ENCODE measurements at places on chromosomes 5 and 9.

DNA sequence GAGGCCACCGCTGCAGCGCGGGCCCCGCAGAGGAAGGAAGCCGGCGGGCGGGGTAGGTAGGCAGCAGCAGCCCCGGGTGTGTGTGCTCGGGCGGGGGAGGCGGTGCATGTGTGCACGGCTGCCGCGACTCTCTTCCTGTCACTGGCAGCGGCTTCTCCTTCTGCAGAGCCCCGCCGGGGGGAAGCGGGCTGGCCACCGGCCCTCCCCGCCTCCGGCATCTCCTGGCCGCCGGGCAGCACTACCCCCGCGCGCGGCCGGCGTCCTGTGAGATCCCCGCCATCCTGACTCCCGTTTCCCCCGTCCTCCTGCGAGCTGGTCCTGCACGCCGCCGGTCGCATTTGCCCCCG is 315 bp downstream of the PIK3R1 start:
- DNase-seq, result no peak

DNA sequence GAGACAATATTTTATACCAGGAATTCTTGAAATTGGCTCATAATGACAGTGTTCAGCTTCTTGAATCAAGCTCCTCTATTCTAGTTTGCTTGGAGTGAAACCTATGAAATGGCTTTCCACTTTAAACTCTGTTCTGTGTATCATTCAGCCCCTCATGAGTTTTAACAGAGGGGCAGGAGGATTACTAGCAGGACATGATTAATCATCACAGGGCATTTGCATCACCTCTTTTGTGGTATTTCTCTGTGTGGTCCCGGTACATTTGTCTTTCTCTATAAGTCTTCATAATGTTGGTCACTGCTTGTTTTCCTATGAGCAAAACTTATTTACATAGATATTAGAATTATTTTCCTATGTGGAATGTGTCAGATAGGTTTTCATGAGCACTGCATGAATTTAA is 21.2 kb downstream of the CAST start:
- DNase-seq, result peak; percentile 63

DNA sequence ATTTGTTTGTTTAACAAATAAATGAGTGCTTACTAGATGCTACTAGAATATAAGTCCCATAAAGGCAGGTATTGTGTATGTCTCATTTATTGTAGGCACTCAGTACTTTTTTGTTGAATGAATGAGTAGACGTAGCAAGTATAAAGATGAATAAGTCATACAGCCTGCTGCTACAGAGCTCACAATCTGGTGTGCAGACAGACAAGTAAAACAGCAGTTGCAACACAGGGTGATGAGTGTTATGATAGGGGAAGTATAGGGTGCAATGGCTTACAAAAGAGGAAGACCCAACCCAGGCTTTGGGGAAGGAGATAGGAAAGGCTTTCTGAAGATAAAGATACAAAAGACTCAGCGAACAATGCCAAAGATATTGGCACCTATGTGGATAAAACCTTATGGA is 47.7 kb downstream of the SH3RF2 start:
- DNase-seq, result no peak

GRCh38 chr5:135705141-135705631 is 126.4 kb upstream of the CXCL14 start:
- DNase-seq, result peak; percentile 2

DNA sequence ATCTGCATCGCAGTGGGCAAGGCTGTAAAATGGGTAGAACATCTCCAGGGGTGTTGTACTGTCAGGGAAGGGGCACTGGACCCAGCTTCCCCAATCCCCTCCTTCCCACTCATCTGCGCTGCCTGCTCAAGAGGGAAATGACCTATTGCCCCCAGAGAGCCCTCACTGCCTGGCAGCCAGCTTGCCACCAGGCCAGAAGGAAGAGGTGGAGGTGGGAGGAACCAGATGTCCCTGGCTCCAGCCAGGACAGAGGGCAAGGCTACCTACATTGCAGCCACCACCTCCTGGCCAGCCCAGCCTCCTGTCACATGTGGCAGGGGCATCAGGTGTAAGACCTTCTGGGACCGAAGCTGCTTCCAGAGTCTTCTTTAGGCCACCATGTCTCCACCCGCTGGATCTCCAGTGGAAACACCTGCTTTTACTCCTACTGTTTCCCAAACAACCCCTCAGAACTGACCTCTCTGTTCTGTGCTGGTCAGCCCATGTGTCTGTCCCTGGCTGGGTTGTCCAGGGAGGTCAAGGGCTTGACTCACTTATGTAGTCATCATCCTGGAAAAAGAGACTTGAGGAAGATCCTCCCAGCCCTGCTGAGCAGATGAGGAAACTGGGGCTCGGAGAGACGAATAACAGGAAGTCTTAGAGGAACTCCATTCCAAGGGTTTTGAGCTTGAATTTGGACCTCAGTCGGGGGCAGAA is 42.3 kb downstream of the JADE2 start:
- DNase-seq, result peak; percentile 72

DNA sequence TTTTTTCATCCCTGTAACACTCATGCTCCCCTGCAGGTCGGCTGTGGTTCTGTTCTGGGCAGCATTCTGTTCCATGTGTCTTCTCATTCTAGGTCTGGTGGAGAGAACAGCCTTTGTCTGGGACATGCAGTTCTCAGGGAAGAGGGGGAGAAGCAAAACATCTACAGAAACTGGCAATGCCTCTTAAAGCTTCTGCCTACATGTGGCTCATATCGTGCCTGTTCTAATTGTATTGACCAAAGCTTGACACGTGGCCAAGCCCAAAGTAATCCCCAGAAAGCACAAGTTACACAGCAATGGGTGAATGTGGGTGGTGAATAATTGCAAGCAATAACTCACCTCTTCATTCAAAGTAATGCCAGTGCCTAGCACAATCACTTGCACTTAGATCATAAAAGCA is 218.2 kb upstream of the IL12B start:
- DNase-seq, result no peak
